NB4 (cell line): ENCODE measurements at places on chromosomes 5 and 9.

DNA sequence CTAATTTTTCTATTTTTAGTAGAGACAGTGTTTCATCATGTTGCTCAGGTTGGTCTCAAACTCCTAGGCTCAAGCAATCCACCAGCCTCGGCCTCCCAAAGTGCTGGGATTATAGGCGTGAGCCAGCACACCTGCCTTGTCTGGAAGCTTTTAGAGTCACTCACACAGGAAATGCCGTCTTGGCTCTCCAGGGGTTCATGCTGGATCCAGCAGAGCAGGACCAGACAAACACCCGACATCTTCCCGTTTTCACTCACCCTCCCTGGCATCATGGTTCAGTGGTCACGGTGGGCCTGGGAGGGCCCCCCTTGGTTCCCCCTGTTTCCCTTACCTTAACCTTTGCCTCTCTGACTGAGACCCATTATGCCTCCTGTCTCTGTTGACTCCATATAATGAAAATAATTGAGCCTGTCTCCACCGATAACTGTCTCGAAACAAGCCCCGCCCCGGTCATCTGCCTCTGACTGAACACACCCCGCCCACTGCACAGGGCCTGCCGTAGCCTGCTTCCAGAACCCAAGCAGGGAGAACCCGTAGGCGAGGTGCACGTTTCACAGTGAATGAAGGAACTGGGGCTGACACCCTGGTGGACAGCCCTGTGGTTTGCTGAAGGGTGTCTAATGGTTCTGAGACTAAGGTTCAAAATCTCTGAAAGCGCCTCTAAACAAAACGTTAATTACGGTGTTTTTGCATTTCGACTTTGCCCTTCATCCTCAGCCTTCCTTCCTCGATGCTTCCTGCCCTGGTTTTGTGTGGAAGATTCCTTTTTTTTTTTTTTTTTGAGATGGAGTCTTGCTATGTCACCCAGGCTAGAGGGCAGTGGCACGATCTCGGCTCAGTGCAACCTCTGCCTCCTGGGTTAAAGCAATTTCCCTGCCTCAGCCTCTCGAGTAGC is 39.7 kb upstream of the SPRY4 start:
- DNase-seq, result no peak

DNA sequence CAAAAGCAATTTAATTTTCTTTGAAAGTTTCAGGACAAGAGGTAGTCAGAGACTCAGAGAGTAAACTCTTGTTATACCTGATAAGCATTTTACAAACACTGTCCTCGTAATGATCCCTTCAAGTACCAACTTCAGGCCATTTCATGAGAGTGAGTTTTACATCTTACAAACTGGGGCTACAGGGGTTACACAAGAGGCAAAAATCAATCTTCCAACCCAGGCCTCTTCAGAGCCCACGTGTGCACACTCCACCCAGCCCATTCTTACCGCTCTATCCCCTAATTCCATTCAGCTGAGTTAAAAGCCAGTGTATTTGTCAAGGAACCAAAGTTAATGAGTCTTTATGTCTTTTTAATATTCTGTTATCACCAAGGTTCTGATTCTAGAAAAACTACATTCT is 46.5 kb downstream of the PSMB7 start:
- no peak for DNase-seq

- DNase-seq, result no peak
Measured at GRCh38 chr5:29379619-29380018, 1813.9 kb upstream of the CDH6 start.

DNA sequence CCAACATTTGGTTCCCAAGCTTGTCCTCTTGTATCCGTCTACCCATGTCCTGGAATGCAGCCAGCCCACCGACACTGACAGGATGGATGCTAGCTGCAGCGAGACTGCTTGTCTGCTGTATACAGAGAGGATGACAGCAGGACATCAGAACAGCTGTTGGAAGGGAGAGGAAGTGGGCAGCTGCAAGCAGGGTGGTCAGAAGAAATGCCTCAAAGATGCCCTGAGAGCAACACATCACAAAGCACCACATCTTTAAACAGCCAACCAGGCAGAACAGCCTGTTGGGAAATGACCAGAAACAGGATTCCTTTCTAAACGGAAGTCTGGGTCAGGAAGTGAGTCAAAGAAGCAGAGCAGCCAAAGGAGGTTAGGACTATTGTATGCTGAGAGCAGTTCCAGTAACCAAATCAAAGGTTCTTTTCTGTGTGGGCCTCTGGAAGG is 219.1 kb downstream of the NDUFS4 start:
- DNase-seq, result no peak

GRCh38 chr5:157952374-157952685 is 93.4 kb upstream of the CLINT1 start:
- no peak for DNase-seq

GRCh38 chr9:116153765-116154333 is at the start of gene PAPPA:
Gene PAPPA (plus strand): TSS chr9:116153791. CDS start chr9:116154173, 382 bp downstream.
- no peak for DNase-seq

- no peak for DNase-seq
Measured at GRCh38 chr5:164498438-164498837, 993.0 kb downstream of the MAT2B start.

- peak; percentile 15 for DNase-seq
Measured at GRCh38 chr9:96245399-96245798, 56.6 kb downstream of the HSD17B3 start.

- no peak for DNase-seq
Measured at GRCh38 chr5:37519304-37519703, 140.2 kb downstream of the WDR70 start.

- no peak for DNase-seq
Measured at GRCh38 chr9:106019039-106019680, 324.8 kb downstream of the TMEM38B start.

DNA sequence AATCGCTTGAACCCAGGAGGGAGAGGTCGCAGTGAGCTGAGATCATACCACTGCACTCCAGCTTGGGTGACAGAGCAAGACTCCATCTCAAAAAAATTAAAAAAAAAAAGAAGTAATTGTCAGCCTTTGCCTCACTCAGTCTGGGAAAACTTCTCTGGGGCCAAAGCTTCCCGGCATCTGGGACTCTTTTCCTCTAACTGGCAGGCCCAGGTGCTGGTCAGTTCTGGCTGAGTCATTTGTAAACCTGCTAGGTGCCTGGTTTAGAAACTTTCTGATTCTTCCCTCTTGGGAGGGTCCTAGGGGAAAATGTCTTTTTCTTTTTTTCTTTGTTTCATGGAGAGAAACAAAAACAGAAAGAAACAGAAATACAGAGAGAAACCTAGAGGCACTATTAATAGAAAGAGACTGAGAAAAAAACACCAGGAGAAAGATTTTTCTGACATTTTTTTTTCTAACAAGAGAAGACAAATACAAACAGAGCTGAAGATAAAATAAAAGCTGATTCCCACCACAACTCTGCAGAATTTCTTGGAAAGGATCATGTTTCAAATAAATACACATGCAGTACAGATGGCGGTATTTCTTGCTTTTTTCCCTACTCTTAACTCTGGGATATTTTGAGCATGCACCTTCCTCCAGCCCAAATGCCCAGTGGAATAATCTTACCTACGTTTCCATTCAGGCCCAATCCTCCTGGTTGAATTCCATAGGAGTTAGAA is 22.1 kb upstream of the UBAP2 start:
- no peak for DNase-seq

- DNase-seq, result no peak
Measured at GRCh38 chr5:159340511-159340910, 10.2 kb upstream of the IL12B start.

- DNase-seq, result no peak
Measured at GRCh38 chr9:85615792-85616191, 126.0 kb downstream of the AGTPBP1 start.

- no peak for DNase-seq
Measured at GRCh38 chr5:117315170-117315569, 740.5 kb upstream of the SEMA6A start.

GRCh38 chr5:4124221-4124970 is 528.8 kb downstream of the IRX1 start:
- no peak for DNase-seq

DNA sequence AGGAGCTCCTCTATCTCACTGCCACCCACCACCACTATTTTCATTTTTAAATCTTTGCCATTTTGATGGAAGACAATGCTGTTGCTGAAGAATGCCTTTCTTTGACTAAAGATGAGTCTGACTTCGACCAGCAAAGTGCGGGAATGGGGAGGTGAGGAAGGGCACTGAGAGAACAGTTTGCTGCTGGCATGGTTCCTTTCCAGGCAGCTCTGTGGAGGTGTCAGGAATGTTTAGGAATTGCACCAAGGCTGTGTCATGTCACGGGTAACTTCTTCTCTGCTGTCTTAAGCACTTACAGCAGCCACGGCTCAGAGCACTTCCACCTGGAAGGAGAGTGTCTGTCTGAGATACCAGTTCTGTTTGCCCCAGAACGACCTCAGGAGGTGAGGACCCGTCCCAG is 41.4 kb upstream of the SHB start:
- no peak for DNase-seq

DNA sequence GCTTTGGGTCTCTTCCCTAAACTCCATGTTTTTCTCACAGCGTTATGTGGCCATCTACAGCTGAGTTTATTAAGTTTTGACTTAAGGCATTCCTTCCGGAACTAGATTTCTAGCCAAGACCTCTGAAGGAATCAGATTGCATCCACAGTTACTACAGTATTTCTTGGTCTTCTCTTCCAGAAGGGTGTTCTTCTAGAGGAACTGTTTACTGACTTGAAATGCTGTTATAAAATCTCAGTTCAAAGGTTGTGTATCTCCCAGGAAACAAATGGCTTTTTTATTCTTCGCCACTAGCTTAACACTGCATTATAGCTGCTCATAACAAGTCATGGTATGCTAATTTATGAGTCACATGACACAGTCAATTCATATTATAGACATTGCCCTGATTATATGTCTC is 55.3 kb upstream of the RAD23B start:
- no peak for DNase-seq

- no peak for DNase-seq
Measured at GRCh38 chr9:112029921-112030444, 133.4 kb downstream of the UGCG start.
